ENCODE measurements at places on chromosomes 11 and 22.

DNA sequence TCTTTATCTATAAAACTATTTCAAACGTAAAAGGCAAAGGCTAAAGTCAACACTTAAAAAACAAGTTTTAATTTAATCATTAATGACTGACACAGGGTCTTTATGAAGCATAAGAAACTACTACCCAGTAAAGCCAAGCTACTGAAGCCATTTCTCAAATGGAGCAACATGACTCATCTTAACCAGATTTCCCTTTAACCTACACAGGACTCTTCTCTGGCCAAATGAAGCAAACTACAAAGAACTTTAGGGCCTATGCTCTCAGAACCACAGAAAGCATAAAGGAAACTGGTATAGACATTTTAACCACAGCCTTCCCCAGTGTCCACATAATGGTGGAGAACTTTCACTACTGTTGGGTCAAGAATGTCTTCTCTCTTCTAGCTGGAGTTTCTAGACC lies 34.7 kb downstream of the ALG9 start:
- H3K27me3 ChIP-seq = no peaks in the 10 kb centered on the region
- peaks cover 6% of the 10 kb centered on the region for H3K4me1 ChIP-seq
- no peak overlapping the region for H3K27ac ChIP-seq
- no peak overlapping the region for H3K4me3 ChIP-seq
- DNase-seq = no peak
- H3K36me3 ChIP-seq = peaks cover 23% of the 10 kb centered on the region

- DNase-seq = no peak
- no peak overlapping the region for H3K27ac ChIP-seq
Observed at GRCh38 chr11:94655291-94655690, 88.1 kb downstream of the PIWIL4 start.

- H3K27me3 ChIP-seq = peaks cover 4% of the 10 kb centered on the region
- peaks cover 11% of the 10 kb centered on the region for H3K4me1 ChIP-seq
- peaks cover 5% of the 10 kb centered on the region for H3K36me3 ChIP-seq
- H3K4me3 ChIP-seq = no peak overlapping the region
Observed at GRCh38 chr11:12508151-12508751, 130.9 kb downstream of the PARVA start.

DNA sequence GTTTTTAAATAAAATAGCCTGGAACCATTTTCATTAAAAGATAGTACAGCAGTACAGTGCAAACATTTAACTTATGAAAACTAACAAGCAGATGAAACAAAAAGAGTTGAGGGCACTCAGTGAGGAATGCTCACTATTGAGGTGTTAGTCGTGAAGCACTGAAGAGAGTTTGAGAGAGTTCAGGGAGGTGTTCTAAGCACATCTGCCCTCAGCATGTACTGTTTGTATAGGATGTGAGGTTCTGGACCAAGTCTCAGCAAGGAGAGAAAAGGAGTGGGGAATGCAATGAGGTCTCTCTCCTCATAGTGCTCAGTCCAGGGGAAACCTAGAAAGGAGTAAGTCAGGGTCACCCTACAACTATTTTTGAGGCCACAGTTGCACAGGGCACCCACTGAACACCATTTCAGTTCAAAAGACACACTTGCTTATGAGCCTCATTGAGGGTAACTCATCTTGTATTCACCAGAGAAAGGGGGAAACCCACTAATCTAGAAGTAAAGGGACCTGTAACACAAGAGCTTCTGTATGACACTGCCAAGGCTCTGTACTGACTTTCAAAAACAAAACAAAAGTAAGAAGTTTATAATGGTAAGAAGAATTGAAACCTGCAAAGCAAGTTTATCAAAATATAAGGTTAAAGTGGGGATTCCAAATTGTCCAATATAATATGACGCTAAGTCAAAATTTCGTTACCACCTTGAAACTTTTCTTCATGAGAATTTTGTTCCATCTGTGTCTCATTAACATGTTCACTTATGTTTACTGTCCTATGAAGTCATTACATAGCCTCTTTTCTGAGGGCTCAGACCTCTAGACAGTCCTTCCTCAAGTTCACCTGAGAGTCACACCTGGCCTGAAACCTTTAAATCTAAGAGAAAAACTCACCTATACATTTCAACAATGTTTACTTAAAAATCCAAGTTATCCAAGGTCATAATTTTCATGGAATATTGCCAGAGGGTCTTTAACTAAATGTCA lies 275.3 kb downstream of the ETS1 start:
- peaks cover 16% of the 10 kb centered on the region for H3K4me1 ChIP-seq
- no peak for DNase-seq
- peaks cover 20% of the 10 kb centered on the region for H3K36me3 ChIP-seq
- peaks cover 10% of the 10 kb centered on the region for H3K27me3 ChIP-seq
- no peak overlapping the region for H3K27ac ChIP-seq

- peaks cover 5% of the 10 kb centered on the region for H3K27me3 ChIP-seq
- H3K4me3 ChIP-seq = no peak overlapping the region
- peaks cover 45% of the 10 kb centered on the region for H3K4me1 ChIP-seq
- H3K27ac ChIP-seq = no peak overlapping the region
Observed at GRCh38 chr11:44694443-44694842, 32.3 kb upstream of the TSPAN18 start.

DNA sequence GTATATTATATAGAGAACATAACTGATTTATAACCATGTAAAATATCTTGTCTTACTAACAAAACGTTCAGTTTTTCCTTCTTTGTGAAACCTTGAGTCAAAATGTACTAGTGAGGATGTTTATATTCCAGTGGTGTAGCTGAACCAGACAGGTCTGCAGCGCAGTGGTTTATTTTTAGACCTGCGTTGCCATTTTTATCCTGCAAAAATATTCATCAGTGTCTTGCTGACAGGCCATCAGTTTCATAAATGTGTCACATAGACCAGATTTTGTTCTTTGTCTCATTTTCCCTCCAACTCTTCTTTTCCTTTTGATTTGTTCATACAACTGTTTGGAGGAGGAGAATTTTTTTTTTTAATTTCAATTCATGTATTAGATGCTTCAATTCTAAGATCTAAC lies 43.1 kb downstream of the HSD17B12 start:
- H3K27me3 ChIP-seq = no peaks in the 10 kb centered on the region
- H3K4me1 ChIP-seq = no peaks in the 10 kb centered on the region
- no peak for DNase-seq
- no peak overlapping the region for H3K4me3 ChIP-seq
- H3K36me3 ChIP-seq = peaks cover 41% of the 10 kb centered on the region

GRCh38 chr11:26730414-26731083 lies 8.7 kb upstream of the SLC5A12 start:
- DNase-seq = no peak
- H3K4me3 ChIP-seq = no peak overlapping the region
- H3K36me3 ChIP-seq = no peaks in the 10 kb centered on the region
- no peak overlapping the region for H3K27ac ChIP-seq
- H3K27me3 ChIP-seq = peaks cover 7% of the 10 kb centered on the region
- H3K4me1 ChIP-seq = no peaks in the 10 kb centered on the region

- peaks cover 43% of the 10 kb centered on the region for H3K4me1 ChIP-seq
- no peak overlapping the region for H3K4me3 ChIP-seq
- DNase-seq = no peak
- H3K27ac ChIP-seq = no peak overlapping the region
Observed at GRCh38 chr11:120938260-120938659, 85.6 kb upstream of the TBCEL start.

DNA sequence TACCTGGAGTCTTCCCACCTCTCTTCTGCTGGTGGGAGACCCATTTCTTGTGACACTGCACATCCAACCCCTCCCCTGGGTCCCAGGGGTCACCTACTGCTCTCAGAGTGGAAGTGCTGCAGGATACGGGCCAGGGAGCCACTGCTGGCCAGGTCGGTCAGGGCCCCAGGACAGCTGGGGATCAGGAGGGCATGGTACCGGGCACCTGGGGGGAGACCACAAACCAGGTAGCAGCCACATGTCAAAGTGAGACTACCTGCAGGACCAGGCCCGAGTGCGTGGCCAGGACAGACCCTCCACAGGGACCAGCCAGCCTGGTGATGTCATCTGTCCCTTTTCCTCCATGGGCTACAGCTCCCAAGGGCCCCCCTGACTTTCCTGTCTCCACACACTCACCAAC lies 3.9 kb downstream of the GATD1 start:
- H3K36me3 ChIP-seq = peaks cover 13% of the 10 kb centered on the region
- no peaks in the 10 kb centered on the region for H3K27me3 ChIP-seq
- H3K27ac ChIP-seq = no peak overlapping the region
- no peak for DNase-seq

- H3K4me3 ChIP-seq = no peak overlapping the region
- H3K4me1 ChIP-seq = peaks cover 29% of the 10 kb centered on the region
- H3K27ac ChIP-seq = no peak overlapping the region
- DNase-seq = no peak
- H3K27me3 ChIP-seq = peaks cover 54% of the 10 kb centered on the region
Observed at GRCh38 chr22:27097506-27097905, 440.1 kb downstream of the MIAT start.

DNA sequence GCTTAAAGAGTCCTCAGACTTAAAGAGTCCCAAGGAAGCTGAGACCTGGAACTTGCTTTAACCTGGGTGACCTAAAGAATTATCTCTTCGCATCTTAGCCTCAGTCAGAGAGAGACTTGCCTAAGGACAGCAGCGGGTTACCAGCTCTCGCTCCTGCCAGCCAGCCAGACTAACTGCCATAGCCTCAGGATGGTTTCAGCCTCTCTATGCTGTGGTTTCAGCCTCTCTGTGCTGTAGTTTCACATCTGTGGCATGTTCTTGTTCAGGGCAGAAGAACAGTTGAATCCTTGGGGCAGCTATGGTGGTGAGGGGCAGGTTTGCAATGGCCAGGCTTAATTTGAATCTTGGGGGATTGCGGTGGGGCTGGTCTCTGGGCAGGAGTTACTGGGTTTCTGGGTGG lies 2.3 kb downstream of the FRMD8 start:
- H3K36me3 ChIP-seq = no peaks in the 10 kb centered on the region
- H3K4me1 ChIP-seq = peaks cover 62% of the 10 kb centered on the region
- H3K4me3 ChIP-seq = peak overlapping the region; percentile 48
- peaks cover 3% of the 10 kb centered on the region for H3K27me3 ChIP-seq
- DNase-seq = no peak

GRCh38 chr22:29871684-29872083 lies 11.3 kb upstream of the MTMR3 start:
- H3K27ac ChIP-seq = peak overlapping the region; percentile 64
- H3K36me3 ChIP-seq = no peaks in the 10 kb centered on the region
- peak; percentile 83 for DNase-seq
- H3K4me3 ChIP-seq = peak overlapping the region; percentile 1

DNA sequence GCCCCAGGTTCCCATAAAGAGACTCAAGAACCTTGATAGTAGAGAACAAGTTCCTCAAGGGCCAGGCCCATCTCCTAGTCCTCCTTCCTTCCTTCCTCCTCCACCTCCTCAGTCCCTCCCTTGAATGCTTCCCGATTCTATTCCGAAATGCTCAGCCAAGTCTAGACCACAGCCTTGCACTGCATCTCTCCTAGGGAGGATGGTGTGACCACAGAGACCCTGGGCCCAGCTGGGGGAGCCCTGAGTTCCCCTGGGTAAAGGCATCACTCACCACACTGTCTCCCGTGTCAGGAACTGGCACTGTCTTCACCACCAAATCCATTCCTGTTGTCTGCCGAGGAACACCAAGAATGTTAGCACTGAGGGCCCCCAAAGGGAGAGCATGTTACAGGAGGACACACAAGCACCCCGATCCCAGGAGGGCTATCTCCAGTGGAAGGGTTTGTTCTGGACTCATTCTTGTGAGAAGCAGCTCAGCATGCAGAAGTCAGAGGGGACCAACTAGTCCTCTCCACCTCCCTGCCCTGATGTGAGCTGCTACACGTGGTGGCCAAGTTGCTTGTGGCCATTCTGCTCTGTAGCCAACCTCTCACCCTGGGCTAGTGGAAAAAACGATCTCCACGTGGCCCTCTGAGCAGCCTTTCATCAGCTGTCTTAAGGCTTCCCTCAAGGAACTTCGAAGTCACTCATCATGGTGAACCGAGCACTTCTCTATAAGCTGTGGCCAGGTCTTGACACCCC lies 8.7 kb downstream of the IFT27 start:
- peaks cover 26% of the 10 kb centered on the region for H3K4me1 ChIP-seq
- no peak for DNase-seq
- no peak overlapping the region for H3K4me3 ChIP-seq

GRCh38 chr11:128587415-128587814 lies at the start of gene ETS1:
ETS1 (minus strand) TSS chr11:128587558; CDS start chr11:128573130, 14,428 bp downstream.
- H3K36me3 ChIP-seq = no peaks in the 10 kb centered on the region
- H3K4me1 ChIP-seq = peaks cover 35% of the 10 kb centered on the region
- H3K27me3 ChIP-seq = peaks cover 89% of the 10 kb centered on the region
- H3K4me3 ChIP-seq = peak within 1 kb of the TSS; percentile 77

- no peak for DNase-seq
- H3K27me3 ChIP-seq = peaks cover 13% of the 10 kb centered on the region
- H3K4me1 ChIP-seq = peaks cover 66% of the 10 kb centered on the region
- H3K27ac ChIP-seq = peak overlapping the region; percentile 33
Observed at GRCh38 chr11:126153972-126154371, 57.5 kb downstream of the RPUSD4 start.

- no peak overlapping the region for H3K27ac ChIP-seq
- H3K4me3 ChIP-seq = peak overlapping the region; percentile 20
- no peaks in the 10 kb centered on the region for H3K36me3 ChIP-seq
- DNase-seq = no peak
- H3K4me1 ChIP-seq = peaks cover 38% of the 10 kb centered on the region
Observed at GRCh38 chr11:125070699-125071254, 7.7 kb downstream of the SLC37A2 start.

GRCh38 chr22:50298937-50299784 lies 8.3 kb downstream of the PLXNB2 start:
- H3K27ac ChIP-seq = no peak overlapping the region
- H3K27me3 ChIP-seq = peaks cover 9% of the 10 kb centered on the region
- no peak for DNase-seq
- peak overlapping the region; percentile 52 for H3K4me3 ChIP-seq
- H3K36me3 ChIP-seq = peaks cover 4% of the 10 kb centered on the region

GRCh38 chr11:4068962-4069361 lies 25.6 kb upstream of the RRM1 start:
- DNase-seq = no peak
- H3K36me3 ChIP-seq = no peaks in the 10 kb centered on the region
- H3K27ac ChIP-seq = no peak overlapping the region
- no peaks in the 10 kb centered on the region for H3K4me1 ChIP-seq

DNA sequence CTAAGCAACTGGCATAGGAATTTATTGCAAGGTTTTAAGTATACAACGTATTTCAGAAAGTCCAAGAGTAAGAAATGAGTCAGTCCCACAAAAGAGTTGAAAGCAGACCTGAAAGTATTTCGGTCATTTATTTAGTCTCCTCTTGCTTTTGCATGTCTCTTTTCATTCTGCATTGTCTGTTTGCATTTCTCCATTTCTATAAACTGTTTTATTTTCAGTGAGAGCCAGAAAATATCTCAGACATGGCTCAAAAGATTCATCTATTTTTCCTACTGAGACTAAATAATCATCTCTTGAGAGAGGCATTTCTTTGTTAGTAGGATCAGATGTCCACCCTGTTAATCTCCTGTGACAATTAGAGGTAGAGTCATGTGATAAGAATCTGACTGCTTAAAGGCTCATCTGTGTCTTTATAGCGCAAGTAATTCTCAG lies 219.1 kb upstream of the CCDC179 start:
- H3K36me3 ChIP-seq = no peaks in the 10 kb centered on the region
- peaks cover 7% of the 10 kb centered on the region for H3K4me1 ChIP-seq
- DNase-seq = no peak
- H3K27ac ChIP-seq = no peak overlapping the region
- no peaks in the 10 kb centered on the region for H3K27me3 ChIP-seq
- H3K4me3 ChIP-seq = no peak overlapping the region

Data from nephron progenitor cell (in vitro differentiated cells).